ENCODE measurements at places on chromosomes 7 and 10.

DNA sequence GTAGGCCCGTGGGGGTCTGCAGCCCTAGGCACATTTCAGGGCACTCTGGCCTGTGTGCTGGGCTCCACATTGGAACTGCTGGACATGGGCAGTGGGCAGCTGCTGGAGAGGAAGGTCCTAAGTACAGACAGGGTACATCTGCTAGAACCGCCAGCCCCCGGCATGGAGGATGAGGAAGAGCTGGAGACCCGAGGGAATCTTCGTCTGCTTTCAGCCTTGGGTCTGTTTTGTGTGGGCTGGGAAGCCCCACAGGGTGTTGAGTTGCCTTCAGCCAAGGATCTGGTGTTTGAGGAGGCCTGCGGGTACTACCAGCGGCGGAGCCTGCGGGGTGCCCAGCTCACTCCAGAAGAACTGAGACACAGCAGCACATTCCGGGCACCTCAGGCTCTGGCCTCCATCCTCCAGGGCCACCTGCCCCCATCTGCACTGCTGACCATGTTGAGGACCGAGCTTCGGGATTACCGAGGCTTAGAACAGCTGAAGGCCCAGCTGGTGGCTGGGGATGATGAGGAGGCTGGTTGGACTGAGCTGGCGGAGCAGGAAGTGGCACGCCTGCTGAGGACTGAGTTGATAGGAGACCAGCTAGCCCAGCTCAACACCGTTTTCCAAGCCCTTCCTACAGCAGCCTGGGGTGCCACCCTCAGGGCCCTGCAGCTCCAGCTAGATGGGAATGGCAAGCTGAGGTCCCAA lies 1.4 kb downstream of the HPS6 start:
- DNase-seq = no peak

DNA sequence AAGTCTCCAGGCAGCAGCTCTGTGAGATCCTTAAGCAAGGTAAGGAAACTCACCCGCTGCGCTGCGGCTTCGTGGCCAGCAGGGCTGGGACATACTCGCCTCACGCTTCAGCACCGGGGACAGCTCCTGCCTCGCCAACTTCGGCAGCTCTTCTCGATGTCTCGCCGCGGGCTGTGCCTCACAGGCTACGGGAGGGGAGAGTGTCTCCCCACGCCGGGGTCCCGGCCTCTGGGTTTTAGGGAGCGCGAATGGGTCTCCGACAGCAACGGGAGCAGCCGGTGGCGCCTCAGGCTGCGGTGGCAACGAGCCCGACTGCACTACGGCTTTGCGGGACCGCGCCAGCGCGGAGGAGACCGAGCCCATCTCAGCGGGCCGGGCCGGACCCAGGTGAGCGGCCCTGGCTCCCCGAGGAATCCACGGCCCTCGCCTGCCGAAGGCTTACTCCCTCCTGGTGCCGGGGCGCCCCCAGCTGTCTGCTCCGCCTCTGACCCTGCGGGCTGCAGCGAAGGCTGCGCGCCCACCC lies 62.4 kb downstream of the LSM5 start:
- peak; percentile 84 for DNase-seq

DNA sequence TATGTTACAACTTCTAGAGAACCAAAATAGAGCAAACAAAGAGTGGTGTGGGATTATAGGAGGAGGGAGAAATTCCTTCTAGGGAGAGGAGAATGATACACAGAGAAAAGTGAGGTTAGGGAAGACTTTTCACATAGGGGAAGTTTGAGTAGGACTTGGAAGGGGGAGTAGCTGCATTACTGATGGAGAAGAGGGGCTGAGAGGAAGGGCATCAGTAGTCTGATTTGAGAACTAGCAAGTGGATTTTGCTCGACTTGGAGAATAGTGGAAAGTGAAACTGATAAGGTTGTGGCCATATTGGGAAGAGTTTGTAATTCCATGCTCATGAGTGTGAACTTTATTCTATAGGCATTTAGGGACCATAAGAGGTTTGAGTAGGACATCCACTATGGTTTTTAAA lies 6.1 kb downstream of the NRF1 start:
- no peak for DNase-seq

DNA sequence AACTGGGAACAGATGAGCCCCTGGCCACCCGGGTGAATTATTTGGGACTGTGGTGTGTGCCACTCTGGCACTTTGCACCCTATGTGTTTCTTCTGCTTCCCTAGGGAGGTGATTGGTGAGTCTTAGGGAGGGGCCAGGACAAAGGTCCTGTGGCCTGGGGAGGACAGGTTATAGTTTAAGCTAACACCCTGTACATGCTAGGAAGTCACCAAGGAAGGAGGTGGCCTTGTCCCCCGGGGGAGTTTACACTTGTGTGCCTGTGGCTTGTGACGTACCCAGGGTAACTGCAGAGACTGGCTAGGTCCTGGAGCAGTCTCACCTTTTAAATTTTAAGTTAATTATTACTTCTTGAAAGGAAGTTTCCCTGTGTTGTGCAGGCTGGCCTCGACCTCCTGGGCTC lies 196.2 kb downstream of the BAMBI start:
- DNase-seq = no peak

GRCh38 chr7:31835471-31835870 lies 148.5 kb downstream of the PPP1R17 start:
- no peak for DNase-seq

- DNase-seq = no peak
These were observed 1194.3 kb upstream of the CELF2 start for GRCh38 chr10:9823268-9823930.

DNA sequence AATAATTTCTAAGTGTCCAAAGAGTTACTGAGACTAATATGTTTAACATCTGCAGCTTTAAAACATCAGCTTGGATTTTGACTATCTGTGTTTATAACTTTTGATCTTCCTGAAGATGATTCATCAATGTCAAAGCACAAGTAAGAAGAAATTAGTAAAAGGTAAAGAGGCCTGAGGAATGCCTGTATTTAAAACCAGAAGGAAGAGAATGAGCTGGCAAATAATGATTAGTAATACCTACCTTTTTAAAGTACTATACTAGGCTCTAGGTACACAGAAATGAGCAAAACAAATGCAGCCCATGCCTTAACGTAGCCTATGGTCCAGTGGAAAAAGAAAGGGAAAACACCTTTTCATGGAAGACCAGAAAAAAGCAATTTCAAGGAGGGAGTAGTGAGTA lies 158.0 kb downstream of the KCND2 start:
- no peak for DNase-seq

DNA sequence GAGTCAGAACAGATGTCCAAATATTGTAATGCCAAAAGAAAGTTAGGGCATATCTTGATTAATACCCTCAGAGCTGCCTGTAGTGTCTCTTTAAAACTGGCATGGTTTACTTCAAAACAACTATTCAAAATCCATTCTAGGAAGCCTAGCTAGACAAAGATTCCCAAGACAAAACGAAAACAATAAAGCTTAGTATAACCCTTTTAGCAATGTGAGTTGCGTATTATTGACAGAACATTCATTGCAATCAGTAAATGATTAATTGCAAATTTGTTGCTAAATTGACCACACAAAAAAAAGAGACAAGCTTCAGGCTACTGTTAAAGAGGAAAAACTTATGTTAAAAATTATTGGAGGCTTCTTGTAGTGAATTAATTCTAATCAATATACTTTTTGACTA lies 406.9 kb downstream of the DGKB start:
- DNase-seq = no peak

DNA sequence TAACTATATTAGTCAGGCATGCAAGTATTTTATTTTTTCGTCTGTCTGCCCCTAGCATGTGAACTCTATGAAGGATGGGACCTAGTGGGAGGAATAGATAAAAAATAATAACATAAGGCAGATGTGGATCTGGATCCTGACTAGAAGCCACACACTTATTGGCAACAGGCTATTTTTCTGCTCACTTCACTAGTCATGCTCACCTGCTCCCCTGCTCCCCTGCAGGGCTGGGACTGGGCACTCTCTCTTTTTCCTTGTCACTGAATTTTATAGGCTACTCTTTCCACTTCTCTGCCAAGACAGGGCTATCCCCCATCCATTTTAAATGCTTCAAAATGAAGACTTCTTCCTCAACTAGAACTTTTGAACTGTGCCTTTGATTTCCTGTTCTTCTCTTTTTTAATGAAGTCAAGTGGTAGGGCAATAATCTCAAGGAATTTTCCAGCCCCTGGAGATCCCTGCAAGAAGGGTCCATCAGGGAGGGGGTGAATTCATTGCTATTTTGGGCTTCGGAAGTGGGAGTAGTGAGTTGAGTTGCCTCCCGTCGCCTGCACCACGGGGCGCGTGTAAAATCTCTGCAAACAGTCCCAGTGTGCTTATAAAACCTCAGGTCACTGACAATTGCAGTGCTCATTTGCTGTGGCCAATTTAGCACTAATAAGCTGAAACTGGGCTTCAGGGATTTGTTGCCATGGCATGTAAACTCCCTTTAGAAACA lies 156.7 kb upstream of the NPVF start:
- no peak for DNase-seq

- no peak for DNase-seq
These were observed 78.5 kb downstream of the OAT start for GRCh38 chr10:124340033-124340760.

DNA sequence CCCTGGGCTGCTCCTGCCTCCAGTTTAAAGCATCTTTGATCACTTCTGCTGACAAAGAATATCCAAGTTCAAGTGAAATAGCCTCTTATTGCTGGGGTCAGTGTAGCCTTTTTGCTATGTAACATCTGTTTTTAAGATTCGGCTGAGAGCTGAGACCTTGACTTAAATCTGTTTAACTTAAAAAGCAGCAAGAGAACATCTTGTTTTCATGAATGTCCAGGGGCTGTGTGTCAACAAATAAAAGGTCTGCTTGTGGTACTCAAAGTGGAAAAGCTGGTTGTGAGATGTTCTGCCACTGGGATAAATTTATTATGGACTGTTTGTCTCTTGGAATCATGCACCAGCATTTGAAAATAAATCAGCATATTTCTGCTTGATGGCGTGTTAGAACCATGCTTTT lies 73.2 kb downstream of the CALD1 start:
- no peak for DNase-seq

GRCh38 chr7:127751490-127752448 lies 99.8 kb downstream of the SND1 start:
- DNase-seq = no peak

- DNase-seq = no peak
These were observed 20.0 kb downstream of the SHOC2 start for GRCh38 chr10:110939419-110939818.

DNA sequence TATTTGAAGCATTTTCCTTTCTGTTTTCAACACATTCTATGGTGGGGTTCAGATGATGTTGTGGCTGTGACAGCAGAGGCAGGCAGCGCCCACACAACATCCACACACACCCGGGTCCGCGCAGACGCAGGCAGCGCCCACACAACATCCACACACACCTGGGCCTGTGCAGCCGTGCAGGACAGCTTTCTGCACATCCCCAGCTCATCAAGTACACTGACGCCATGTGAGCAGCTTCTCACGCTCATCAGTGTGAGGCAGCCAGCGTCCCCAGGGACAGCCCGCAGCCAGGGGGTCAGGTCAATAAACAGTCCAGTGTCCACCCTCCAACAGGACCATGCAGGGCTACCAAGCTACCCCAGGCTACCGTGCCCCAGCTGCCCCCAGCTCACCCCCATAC lies 272.8 kb upstream of the TCERG1L start:
- DNase-seq = no peak

GRCh38 chr10:124160943-124161582 lies 67.7 kb upstream of the CHST15 start:
- no peak for DNase-seq

- DNase-seq = no peak
These were observed 31.5 kb downstream of the UNC5B start for GRCh38 chr10:71243756-71244395.

GRCh38 chr10:112663234-112664125 lies 216.5 kb downstream of the VTI1A start:
- DNase-seq = no peak

DNA sequence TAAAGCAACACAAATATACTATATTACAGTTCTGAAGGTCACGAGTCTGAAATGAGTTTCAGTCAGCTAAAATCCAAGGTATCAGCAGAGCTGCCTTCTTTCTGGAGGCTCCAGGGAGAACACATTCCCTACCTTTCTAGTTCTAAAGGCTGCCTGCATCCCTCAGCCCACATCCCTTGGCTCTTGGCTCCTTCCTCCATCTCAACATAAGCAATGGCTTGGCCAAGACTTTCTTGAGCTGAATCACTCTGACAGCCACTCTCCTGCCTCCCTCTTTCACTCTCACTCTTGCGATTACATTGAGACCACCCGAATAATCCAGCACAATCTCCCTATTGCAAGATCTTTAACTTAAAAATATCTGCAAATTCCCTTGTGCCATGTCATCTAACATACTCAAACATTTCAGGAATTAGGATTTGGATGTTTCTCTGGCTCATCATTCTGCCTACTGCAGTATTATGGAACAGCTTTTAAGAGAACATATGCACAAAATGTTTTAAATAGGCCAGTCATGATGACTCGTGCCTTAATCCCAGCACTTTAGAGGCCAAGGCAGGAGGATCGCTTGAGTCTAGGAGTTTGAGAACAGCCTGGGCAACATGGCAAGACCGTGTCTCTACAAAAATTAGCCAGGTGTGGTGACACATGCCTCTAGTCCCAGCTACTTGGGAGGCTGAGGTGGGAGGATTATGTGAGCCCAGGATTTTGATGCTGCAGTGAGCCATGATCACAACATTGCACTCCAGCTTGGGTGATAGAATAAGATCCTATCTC lies 144.2 kb upstream of the VSTM2A start:
- peak; percentile 34 for DNase-seq

DNA sequence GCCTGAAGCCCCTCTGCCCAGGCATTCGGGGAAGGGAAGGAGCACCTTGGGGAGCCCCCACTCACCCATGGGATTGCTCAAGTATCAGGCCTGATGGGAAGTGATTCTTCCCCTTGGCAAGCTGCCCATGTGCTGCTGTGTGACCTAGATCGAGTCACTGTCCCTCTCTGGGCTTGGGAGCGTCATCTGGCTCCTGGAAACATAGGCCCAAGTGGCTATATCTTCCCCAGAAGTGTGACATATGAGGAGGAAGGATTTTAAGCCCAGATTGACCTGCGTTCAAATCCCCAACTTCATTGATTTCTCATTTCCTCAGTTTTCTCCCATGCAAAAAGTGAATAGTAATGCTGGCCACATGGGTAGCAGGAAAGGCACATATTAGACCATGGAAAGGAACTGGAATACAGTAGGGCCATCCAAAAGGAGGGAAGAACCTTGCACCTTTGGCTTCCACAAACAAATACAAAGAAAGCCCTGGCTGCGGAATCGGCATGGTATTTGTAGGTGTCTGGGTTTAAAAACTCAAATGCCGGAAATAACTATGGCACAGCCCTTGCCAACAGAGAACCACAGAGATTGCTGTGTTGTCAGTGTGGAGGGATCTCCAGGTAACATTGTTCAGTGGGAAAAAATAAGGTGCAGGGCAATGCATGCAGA lies 169.5 kb upstream of the ZMIZ1 start:
- no peak for DNase-seq

- no peak for DNase-seq
These were observed 2.6 kb downstream of the GOLGA7B start for GRCh38 chr10:97852277-97852676.

GRCh38 chr10:8116926-8117493 lies 62.5 kb downstream of the GATA3 start:
- no peak for DNase-seq

GRCh38 chr7:50497968-50498367 lies 47.8 kb upstream of the FIGNL1 start:
- no peak for DNase-seq
